ENCODE measurements at places on chromosomes 12 and 14.

GRCh38 chr12:58395470-58395869, 454.1 kb downstream of the ATP23 start:
- no peak for DNase-seq

DNA sequence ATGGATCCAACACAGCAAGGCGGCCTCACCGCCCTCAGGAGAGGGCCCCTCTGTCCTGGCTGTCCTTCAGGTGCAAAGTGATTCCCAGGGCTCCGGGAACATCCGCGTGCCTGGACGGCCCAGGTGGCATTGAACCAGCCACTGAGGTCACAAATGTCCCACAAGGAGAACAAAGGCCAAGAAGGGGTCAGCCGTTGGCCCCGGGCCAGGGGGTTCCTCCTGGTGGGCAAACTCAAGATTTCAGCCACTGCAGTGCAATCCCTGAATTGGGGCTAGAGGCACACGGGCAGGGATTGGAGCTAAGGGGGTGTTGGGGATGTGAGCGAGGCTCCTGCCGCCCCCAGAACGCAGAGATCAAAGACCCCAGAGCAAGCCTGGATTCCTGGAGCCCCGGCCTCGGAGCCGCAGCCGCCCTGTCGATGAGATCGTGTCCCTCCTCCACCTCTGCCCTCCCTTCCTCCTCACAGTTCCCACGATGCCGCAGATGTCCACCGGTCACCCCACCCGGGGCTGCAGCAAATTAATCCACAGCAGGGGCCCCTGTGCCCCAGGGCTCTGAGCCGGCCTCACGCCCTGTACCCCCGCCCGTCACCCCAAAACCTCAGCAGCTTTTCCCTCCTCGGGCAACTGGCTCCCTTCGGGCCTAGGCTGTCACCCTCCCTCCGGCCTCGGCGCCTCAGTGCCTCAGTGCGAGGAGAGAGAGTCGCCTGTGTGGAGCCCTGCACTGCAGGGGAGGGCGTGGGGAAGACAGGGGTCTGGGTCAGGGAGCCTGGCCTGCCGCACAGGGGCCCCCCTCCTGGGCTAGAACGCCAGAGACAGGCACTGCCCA, 56.7 kb upstream of the GALNT9 start:
- no peak for DNase-seq

GRCh38 chr12:66197495-66197921, 8.5 kb downstream of the IRAK3 start:
- DNase-seq = no peak

DNA sequence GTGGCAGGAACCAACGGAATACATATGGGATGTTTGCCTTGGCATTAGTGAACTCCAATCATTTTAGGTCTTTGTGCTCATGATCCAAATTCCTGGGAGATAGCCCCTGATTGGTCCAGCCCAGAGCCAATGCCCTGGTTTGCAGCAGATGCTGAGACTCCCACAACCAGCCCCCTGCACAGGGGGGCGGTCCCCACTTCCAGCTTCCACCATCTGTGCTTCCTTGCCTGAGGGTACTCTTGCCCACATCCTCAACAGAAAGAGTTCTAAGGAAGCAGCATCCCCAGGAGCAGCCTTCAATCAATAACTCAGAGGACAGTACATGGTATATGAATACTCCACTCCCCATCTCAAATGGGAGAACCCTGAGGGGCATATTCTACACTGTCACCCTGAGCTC, 39.7 kb upstream of the FICD start:
- DNase-seq = no peak

DNA sequence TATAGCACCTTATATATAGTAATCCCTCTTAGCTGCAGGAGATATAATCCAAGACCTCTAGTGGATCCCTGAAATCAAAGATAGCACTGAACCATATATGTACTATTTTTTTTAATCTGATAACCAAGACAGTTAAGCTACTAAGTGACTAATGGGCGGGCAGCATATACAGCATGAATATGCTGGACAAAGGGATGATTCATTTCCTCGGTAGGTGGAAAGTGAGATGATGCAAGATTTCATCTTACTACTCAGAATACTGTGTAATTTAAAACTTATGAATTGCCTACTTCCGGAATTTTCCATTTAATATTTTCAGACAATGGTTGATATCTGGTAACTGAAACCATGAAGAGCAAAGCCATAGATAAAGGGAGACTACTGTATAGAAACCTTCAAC, 36.2 kb downstream of the PRMT8 start:
- DNase-seq = no peak

DNA sequence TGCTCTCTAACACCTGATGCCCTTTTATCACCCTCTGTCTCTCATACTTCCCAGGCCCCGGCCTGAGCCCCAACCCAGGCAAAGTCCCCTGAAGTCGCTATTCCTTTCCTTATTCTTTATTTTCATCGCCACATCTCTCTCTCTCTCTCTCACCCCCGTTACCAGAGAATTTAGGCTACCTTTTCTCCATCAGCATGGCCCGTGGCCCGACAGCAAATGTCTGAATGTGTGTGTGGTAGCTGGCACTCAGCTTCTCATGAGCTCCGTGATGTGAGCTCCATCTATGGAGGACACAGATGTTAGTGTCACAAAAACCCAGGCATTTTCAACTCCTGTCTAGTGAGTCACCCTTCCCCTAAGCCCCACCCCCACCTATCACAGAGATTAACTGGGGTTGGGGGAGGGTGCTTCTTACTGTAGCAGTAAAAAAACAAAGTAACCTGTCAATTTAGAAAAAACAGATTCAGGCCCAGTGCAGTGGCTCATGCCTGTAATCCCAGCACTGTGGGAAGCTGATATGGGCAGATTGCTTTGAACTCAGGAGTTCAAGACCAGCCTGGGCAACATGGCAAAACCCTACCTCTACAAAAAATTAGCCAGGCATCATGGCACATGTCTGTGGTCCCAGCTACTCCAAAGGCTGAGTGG, 53.8 kb downstream of the VCPKMT start:
- peak; percentile 60 for DNase-seq

DNA sequence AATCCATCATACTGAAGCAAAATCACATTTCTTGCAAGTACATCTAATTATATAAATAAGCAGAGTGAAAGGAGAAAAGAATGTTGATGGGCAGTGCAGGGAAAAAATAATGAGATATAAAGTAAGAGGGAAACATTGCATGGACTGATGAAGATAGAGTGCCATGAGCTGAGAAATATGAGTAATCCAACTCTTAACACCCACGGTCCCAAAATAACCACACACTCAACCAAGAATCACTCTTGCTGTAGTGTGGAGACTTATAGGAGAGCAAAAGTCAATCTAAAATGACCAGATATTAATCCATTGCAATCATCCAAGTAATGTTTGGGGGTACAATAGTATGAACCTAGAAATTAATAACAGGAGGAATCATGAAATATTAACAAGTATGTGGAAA, 40.2 kb downstream of the MYF5 start:
- DNase-seq = no peak

GRCh38 chr14:30874999-30875787, 834 bp downstream of the COCH start:
- DNase-seq = peak; percentile 43

- peak; percentile 42 for DNase-seq
Observed at GRCh38 chr14:104341532-104342434, 203.4 kb downstream of the KIF26A start.

GRCh38 chr14:41280745-41281144, 325.9 kb upstream of the LRFN5 start:
- DNase-seq = no peak

DNA sequence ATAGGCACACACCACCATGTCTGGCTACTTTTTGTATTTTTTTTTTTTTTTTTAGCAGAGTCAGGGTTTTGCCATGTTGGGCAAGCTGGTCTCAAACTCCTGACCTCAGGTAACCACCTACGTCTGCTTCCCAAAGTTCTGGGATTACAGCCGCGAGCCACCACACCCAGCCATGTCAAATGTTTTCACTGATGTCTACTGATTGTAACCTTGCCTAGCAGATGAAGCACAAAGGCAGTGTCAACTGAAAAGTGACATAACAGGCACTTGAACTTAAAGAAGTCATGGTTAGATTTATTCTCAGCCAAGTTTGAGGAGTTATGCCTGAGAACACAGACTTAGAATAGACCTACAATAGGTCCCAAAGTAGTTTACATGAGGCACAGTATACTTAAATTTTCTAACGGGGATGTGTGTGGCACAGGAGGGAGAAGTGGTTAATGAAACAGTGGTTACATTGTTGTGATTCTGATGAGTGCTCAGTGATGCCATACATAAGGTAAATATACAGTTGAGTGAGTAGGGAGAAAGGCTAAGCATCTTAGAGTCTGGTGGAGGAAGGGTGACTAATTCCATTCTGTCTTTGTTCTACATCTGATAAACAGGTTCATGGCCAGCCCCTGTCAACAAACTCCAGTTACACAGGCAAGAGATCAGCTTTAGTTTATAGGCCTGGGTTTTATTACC, 12.6 kb upstream of the RNASE4 start:
- DNase-seq = no peak

- DNase-seq = no peak
Observed at GRCh38 chr14:43647302-43647701, 859.8 kb downstream of the FSCB start.

GRCh38 chr14:92404018-92404417, 81.1 kb downstream of the SLC24A4 start:
- no peak for DNase-seq

DNA sequence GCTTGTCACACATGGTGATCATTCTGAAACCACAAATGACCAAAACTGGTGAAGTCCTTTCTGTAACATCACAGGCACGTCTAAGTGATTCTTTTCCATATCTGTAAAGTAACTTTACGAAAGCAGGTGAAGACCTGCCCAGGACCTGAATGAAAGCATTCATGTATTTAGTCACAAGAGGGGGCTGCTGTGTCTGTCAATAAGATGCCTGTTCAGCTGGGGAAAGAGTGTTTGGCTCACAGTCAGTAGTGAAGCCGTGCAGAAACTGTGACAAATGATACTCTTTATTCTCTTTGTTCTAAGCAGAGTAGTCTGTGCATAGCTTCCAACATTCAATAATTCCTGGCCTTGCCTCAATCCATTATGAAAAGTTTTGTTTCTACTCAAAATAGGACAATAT, 373.5 kb upstream of the OR4E1 start:
- DNase-seq = peak; percentile 72

GRCh38 chr14:104249089-104249488, 110.7 kb downstream of the KIF26A start:
- DNase-seq = no peak

DNA sequence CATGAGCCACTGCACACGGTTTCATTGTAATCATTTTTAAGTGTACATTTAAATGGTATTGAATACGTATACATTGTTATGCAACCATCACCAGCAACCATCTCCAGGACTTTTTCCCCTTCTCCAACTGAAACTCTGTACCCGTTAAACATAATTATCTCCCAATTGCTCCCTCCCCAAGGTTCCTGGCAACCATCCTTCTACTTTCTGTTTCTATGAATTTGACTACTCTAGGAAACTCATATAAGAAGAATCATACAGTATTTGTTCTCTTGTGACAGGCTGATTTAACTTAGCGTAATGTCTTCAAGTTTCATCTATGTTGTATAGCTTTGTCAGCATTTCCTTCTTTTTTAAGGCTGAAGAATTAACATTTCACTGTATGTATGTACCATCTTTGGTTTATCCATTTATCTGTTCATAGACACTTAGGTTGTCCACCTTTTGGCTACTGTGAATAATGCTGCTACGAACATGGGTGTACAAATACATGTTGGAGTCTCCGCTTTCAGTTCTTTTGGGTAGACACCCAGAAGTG, 223.1 kb downstream of the EFCAB11 start:
- no peak for DNase-seq

DNA sequence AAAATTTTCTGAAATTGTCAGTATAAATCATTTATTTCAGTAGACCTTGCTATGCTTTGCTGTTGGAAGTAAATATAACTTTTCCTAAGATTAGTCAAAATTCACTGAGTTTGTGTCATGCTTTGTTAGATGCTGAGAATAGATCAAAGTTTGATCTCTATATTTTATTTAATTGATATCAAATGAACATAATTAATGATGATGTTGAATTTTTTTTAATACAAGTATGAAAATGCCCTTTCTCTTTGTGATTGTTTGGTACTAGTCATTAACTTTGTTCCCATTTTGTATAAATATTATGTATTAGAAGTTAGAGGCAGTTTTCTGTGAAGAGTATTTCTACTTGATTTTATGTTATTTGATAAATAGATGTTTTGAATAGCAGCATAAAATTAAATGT, 45.7 kb downstream of the CCDC91 start:
- DNase-seq = no peak

GRCh38 chr12:55698965-55699364, 8.7 kb downstream of the ITGA7 start:
- DNase-seq = no peak

DNA sequence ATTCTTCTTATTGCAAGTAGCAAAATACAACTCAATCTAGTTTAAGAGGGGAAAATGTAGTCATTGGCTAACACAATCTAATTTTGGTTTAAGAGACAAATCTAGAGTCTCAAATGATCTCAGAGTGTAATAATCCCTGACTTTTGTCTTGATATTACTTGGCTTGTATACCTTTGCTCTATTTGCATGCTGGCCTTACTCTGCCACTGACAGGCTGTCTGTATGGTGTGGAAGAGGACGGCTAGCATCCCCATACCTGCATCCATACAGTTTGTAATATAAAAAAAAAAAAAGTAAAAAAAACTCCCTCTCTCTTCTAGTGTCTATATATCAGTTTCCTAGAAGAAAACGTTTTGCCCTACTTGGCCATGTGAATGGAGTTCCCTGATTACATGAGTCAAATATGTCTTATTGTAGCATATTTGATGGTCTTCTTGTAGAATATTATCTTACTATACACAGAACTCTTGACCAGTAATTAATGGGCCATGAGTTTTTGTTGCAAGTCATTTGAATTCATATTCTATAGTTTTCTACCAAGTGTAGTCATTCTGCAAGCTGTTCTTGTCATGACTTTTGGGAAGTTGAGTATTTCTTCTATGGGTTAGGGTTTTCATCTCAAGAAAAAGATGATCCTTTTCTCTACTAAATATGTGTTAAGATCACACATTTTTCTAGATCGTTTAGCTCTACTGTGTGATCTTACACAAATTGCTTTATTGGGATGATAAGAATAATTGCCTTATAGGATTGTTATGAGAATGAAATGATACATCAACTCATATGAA, 8.2 kb downstream of the HIF1A start:
- no peak for DNase-seq

- DNase-seq = peak; percentile 89
Observed at GRCh38 chr12:65937161-65937641, 112.9 kb downstream of the HMGA2 start.

- DNase-seq = no peak
Observed at GRCh38 chr12:56933826-56934625, at the start of gene SDR9C7. SDR9C7 (minus strand) TSS chr12:56934408; CDS start chr12:56934261, 147 bp downstream.

DNA sequence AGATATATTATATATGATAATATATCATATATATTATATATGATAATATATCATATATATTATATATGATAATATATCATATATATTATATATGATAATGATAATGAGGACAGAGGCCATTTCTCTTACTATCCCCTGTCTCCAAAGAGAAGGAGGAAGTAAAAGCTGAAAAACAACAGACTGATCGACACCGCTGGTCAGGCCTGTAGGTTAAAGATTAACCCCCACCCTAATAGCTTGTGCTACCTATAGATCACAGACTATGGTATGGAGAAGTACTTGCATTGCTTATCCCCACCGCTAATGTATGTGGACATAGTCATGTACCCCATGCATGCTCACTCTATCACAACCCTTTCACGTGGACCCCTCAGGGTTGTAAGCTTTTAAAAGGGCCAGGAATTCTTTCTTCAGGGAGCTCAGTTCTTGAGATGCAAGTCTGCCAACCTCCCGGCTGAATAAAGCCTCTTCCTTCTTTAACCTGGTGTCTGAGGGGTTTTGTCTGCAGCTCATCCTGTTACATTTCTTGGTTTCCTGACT, 786.1 kb upstream of the TMEM132C start:
- DNase-seq = no peak
